Mesothelial cell of epicardium (in vitro differentiated cells): ENCODE measurements at places on chromosomes 13 and 19. TPM values are rescaled to one million over a fixed set of nuclear protein-coding genes. Genes with fewer than 3 reads are reported as not detected.

GRCh38 chr19:9219489-9219888 lies at the start of gene OR7D4:
OR7D4 (minus strand) TSS chr19:9219589; CDS start chr19:9214837, 4,752 bp downstream.
- no peak for DNase-seq

DNA sequence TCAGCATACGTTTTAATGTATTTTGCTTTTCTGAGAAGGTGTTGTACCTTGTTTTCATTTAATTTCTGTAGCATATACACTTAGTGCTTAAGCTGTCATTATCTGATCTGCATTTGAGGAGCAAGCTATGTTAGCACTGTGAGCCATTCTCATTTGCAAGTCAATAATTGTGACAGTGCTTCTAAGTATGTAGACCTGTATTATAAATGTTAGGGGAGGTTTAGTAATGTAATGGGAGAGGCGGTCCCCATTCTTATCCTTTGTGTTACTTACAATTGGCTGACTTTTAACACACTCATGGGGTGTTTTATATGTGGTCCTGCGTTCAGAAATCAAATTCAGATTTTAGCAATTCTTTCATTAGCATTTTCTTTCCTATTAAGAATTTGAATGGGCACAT lies 90.2 kb downstream of the GPC6 start:
- DNase-seq: no peak

Gene IL11
- 10.0 to 12.9 TPM (median 11.6 TPM) in 3 replicates for total RNA-seq

DNA sequence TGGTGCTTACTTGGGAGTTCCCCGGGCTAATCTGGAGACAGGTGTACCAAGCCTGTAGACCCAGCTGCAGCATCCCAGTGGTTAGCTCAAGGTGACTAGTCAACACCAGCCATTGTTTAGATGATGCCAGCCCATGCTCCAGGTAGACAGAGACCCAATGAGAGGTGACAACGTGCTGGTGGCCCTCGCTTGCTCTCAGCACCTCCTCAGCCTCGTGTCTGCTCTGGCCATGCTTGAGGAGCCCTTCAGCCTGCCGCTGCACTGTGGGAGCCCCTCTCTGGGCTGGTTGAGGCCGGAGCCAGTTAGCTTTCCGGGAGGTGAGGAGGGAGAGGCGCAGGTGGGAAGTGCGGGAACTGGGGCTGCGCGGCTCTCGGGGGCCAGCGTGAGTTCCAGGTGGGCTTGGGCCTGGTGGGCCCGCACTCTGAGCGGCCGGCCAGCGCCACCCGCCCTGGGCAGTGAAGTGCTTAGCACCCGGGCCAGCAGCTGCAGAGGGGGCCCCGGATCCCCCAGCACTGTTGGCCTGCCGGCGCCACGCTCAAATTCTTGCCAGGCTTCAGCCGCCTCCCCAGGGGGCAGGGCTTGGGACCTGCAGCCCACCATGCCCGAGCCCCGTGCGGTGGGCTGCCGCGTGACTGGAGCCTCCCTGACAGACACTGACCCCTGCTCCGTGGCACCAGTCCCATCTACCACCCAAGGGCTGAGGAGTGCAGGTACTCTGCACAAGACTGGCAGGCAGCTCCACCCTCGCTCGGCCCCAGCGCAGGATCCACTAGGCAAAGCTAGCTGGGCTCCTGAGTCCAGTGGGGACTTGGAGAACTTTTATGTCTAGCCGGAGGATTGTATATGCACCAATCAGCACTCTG lies 85.9 kb upstream of the VSTM2B start:
- DNase-seq: no peak

Gene CLDND2
- total RNA-seq: 0.54 to 0.56 TPM in 2 of 3 replicates, not detected in the other

- DNase-seq: no peak
Observed at GRCh38 chr13:51000571-51001260, 91.1 kb downstream of the RNASEH2B start.

Gene ANGPTL8
- 0.25 to 0.84 TPM (median 0.29 TPM) in 3 replicates for total RNA-seq

Gene CPT1C
- total RNA-seq: 60.3 to 62.5 TPM (median 60.9 TPM) in 3 replicates

DNA sequence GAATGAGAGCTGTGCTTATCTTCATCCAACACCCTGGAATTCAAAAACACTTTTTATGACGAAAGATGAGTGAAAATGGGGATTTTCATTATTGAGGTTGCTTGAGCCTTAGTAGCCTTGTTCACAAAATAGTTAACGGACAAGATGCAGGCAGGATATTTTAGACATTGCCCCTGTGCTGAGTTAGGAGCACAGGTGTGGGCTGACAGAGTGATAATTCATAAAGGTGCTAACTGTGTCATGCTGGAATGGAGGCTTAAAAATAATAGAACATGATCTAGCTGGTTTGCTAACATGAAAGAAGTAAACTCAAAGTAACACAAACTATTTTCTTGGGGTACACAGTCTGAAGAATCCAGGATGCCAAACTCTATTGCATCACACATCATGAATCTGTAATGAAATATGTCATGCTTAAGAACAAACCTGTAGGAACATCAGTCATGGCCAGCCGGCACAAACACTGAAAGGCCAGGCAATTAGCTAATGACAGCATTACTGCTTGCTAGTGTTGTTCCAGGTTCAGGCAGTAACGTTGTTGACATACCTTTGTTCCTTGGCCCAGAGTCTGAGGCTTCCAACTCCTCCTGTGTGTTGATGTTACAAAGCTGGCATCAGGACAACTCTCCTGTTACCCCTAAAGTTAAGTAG lies 55.3 kb downstream of the FRY start:
- DNase-seq: no peak

GRCh38 chr13:40639221-40639681 lies 27.2 kb downstream of the FOXO1 start:
- DNase-seq: no peak

- no peak for DNase-seq
Observed at GRCh38 chr13:70088926-70089325, 18.7 kb upstream of the ATXN8OS start.

DNA sequence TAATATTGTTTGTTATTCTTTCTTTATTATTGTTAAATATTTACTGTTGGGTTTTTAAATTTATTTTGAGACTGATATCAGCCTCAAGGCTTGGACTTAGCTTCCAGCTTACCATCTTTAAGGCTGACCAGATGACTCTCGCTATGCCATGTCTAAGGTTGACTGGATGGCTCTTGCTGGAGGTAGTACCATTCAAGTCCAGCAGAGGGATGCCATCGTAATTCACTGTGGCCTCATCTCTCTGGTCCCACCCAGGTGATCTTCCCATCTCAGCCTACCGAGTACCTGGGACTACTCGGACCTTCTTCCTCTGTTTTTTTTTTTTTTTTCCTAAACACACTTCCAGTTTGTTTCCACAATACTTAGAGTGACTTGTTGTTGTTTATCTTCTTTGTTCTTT lies 41.7 kb upstream of the ZNF91 start:
- DNase-seq: no peak

GRCh38 chr19:17209126-17210036 lies 5.8 kb upstream of the USE1 start:
- DNase-seq: no peak

GRCh38 chr19:46821512-46822409 lies 28.9 kb downstream of the AP2S1 start:
- DNase-seq: no peak

GRCh38 chr13:21347753-21348318 lies 111.3 kb downstream of the ZDHHC20 start:
- DNase-seq: no peak

- no peak for DNase-seq
Observed at GRCh38 chr13:42247883-42248282, 24.1 kb upstream of the AKAP11 start.

- no peak for DNase-seq
Observed at GRCh38 chr13:110431425-110432294, 124.6 kb downstream of the COL4A2 start.

Gene TMEM238
- 2.3 to 2.9 TPM (median 2.3 TPM) in 3 replicates for total RNA-seq

DNA sequence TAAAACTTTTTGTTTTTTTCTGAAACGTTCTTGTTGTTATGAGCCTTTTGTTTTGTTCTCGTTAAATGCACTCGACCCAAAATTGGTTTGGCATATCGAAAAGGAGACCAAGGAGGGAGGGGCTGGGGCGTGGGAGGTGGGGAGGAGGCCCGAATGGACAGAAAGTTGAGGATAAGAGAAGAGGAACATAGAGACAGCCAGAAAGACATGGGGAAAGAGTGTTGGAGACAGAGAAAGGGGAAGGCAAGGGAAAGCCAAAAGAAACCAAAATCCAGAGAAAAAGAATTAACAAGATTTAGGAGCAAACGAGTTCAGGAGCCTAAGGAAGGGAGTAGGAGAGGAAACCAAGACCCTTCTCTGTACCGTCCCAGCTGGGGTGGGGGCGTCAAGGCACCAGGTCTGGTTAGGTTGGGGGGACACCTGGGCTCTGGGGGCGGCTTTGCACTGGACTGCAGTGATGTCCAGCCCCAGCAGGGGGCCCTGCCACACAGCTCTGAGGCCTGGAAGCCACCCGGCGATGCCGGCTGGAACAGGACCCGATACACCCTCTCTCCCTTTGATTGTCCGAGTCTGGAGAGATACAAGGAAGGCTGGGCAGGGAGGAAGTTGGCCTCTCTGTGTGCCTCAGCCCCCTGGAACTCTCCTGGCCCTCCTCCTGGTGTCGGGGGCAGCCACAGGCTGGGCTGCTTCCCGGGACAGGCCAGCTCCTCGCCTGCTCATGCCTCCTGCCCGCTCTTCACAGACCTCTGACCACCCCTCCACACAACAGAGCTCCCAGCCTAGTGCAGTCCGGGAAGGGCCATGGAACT lies 11.6 kb upstream of the ASF1B start:
- peak; percentile 79 for DNase-seq

DNA sequence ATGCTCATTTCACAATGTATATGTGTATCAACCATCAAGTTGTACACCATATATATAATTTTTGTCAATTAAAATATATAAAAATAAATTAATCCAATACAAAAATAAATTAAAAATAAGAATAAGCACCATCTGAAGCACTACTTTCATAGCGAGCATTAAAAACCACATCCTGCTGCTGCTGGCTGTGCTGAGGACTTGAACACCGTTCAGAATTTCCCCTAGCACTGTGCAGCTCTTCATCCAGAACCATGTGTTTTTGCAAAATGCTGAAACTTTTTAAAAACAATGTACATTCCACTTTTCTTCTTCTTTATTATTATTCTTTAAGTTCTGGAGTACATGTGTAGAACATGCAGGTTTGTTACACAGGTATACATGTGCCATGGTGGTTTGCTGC lies 40.0 kb upstream of the FOXO1 start:
- no peak for DNase-seq

DNA sequence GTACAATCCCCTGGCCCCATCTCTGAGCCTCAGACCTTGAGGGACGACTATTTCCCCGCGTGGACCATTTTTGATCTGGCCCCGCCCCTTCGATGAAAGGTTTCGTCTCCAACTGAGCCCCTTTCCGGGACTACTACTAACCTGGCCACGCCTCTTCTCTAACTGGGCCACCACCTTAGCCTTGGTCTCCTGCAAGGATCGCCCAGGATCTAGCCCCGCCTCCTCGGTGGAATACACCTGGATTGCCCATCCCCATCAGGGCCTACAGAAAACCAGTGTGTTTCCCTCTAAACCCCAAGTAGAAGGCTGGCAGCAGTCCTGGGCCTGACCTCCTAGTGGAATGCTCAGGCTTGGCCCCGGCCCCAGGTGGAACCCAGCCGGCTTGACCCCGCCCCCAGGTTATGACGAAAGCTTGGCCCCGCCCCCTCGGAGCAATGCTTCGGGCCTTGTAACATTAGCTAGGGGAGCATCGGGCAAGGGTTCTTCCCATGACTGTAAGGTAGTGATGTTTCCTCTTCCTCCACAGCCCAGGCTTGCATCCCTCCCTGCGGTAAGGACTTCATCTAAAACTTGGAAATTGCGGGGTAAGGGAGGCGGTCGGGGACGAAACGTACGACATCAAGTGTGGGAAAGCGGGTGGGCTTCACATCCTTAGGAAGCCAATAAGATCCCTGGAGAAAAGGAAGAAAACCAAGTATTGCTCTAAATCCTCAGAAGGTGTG lies 9.1 kb downstream of the SPACA6 start:
- DNase-seq: peak; percentile 84

Gene MAB21L1
- 0.58 to 0.80 TPM (median 0.77 TPM) in 3 replicates for total RNA-seq
